ENCODE measurements at places on chromosomes 6 and 20.

- DNase-seq: no peak
Observed at GRCh38 chr6:107718341-107718740, 105.8 kb downstream of the SCML4 start.

DNA sequence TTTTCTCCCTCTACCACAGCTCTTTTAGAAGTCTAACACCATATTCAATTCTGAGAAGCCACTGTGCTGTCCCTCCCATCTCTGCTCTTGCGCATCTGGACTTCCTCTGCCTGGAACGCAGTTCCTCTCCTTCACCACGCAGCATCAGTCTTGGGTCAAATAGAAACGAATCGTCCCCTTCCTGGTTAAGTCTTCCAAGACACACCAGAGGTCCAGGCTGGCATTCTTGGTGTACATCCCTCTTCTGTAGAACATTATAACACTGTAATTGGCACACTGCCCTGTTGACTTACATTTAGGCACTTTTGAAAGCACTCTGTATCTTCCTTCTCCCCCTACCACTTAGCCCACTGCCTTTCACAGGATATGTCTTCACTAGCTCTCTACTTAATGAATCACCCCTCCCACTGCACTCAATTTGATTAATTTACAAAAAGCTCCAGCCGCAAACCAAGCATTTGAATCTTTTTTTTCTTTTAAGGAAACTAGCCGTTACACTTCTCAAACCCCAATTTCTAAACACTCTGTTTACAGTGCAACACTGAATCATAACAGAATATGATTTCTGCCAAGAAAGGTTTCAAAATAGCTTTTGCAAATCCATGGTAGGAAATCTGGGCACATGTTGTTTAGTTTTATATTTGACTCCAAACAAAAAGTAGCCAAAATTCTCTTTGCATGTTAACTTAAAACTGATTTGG lies 140.8 kb upstream of the CARMIL1 start:
- no peak for DNase-seq

DNA sequence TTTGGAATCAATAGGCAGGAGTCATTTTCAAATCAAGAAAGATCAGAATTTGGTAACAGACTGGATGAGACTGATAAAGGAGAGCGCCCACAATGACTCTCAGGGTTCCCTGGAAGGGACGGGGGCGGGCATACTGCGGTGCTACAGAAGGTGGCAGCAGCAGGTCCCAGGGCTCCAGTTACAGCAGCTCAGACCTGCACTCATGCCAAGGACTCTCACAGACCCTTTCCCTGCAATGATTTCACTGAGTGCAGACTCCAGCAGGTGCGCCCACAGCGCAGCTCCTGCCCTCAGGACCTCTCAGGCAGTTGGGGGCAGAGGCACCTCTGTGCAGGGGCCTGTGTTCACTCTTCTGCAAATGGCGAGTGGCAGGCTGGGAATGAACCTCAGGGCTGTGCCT lies 359.8 kb downstream of the ZFAND3 start:
- no peak for DNase-seq

DNA sequence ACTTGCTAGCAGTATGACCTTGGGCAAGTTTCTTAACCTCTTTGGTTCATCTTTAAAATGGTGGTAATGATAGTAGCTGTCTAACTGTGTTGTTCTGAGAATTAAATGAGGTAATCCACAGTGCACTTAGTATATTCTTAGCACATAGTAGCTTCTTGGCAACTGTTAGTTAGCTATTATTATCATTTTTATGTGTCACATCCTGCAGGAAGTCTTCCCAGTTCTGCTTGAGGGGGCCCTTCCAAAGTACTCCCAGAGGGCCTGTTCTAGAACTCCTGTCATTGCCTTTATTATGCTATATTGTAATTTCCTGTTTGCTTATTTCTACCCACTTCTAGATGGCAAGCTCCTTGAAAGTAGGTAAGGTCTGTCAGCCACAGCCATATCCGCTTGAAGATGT lies 30.6 kb downstream of the ANKS1A start:
- DNase-seq: no peak

DNA sequence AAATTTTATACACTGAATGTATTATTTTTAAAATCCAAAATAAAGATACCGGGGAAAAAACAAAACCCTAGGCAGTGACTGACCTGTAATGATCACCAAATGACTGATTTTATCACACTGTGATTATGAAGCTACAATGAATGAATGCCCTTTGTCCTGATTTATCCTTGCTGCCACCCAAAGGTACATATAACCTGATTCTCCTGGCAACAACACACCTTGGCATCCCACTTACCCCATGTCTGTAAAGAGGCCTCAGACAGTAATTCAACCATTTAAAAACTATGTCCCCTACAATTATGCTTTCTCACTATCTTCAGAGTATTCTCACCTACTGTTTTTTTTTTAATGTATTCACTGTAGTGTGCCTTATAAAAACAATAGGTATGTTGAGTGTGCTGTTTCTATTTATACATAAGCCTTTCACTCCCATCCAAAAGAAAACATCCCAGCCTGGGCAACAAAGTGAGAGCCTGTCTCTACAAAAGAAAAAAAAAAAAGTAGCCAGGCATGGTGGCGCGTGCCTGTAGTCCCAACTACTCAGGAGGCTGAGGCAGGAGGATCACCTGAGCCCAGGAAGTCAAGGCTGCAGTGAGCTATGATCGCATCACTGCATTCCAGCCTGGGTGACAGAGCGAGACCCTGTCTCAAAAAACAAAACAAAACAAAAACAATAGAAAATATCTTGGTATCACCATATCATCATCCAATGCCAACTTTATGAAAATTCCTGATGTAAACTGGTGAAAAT lies 21.7 kb downstream of the B4GALT5 start:
- no peak for DNase-seq

DNA sequence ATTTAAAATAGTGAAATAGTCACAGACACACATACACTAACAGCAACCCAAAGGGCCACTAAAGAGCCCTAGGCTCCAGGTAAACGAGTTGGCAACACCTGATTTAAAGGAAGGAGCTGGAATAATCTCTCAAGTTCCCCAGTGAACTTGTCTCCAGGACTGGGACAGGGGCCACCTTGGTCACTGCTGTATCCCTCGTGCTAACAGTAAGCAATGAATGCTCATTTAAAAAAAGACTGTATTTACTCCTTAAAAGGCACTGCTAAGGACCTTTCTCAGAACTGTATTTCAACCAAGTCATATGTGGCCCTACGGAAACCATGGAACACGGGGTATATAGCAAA lies 1.3 kb downstream of the DIDO1 start:
- DNase-seq: no peak

GRCh38 chr6:42251500-42251899 lies 33.8 kb upstream of the MRPS10 start:
- DNase-seq: no peak

DNA sequence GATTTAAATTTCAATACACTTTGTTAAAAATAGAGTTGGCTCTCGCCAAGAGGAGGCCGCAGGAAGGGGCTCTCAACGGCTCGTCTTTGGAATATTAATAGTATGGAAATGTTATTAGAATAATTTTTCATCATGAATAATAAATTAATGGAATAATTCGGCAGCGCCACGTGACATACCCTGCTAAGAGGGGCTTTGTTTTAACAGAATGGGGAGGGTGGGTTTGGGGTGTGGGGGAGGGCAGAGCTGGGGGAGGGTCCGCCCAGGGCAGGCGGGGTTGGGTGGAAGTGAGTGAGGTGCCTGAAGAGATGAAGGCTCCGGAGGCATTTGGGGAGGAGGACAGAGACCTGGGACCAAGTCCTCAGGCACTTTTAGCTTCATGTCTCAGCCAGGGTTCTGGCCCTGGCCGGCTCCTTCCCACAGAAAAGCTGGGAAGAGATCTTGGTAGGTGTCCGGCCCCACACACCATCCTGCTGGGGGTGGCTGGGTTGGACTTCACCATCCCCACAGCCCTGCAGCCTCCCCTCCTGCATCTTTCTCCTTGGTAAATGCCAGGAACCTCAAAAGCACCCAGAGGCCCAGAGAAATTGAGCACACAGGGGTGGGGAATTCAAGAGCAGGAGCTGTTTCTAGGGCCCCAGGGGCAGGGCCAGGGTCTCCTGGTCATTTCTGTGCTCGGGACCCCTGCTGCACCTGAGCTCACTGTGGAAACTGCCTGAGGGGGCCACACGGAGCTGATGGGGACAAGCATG lies 93.6 kb upstream of the BHLHE23 start:
- no peak for DNase-seq

GRCh38 chr6:155248008-155249001 lies 15.5 kb upstream of the CLDN20 start:
- DNase-seq: no peak

DNA sequence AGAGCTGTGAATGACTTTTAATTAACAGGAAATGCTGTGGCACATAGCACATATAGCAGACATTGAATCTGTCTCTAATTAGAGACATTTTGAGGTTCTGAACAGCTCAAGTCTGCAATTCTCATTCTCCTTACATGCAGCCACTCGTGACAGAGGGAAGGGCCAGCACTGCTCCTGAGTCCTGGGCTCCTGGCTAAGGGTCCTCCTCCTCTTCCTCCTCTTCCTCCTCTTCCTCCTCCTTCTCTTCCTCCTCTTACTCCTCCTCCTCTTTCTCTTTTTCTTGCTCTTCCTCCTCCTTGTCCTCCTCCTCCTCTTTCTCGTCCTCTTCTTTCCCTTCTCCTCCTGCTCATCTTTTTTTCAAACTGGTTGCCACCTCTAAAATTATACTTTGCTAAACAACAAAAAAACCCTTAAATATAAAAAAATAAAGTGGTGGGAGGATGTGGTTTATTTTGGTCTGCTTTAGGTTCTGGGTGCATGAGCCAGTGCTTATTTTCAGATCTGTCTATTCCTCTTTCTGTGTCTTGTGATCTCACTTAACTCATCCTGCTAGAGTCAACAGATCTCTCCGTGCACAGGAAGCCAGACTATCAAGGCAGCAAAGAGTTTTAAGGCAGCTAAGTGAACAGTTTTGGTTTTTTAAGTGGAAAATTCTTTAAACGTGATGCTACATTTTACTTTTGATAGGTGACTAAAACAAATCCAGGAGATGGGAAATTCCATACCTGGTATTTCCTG lies 159.3 kb downstream of the CD83 start:
- no peak for DNase-seq

GRCh38 chr6:168584249-168584648 lies 143.3 kb downstream of the SMOC2 start:
- no peak for DNase-seq

DNA sequence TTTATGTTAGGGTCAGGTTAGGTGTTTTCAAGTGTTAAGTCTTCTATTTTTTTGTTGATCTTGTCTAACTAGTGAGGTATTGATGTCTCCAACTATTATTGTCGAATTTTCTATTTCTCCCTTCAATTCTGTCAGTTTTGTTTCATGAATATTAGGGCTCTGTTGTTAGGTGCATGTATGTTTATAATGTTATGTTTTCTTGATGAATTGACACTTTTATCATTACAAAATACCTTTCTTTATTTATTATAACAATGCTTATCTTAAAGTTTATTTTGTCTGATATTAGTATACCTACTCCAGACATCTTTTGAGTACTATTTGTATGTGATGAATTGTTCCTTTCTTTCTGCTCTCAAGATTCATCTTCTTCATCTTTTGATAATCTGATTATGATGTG lies 12.9 kb upstream of the TRIM38 start:
- DNase-seq: no peak

- DNase-seq: no peak
Observed at GRCh38 chr6:18219591-18219990, 44.7 kb downstream of the DEK start.

DNA sequence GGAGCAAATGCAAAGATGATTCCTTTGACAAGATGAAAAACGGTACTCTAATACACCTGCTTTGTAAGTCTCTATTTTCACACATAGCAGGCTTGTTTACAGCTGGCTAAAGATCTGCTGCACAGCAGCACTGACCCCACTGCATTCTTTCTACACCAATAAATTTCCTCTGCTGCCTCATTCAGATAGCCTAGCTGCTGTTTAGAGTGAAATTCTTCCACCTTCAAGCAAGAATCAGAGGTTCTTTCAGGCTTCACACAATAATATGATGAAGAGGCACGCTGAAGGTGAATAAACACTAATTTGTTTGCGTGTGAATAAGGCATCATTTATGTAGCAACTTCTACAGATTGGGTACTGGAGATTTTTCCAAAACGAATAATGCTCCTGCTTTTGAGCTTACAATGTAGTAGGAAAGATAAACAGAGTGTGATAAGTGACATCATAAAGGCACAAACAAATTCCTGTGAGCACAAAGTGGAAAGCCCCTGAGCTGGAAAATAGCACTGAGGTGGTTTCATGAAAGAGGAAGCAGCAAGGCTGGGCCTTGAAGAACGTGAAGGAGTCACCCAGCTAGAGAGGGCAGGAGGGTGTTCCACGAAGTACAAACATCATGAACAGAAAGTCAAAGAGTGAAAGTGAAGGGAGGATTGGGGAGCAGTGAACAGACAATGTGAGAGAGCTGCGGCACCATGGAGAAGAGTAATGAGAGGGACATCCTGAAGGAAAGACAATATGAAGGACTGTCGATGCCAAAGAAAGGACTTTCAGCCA lies 543.4 kb downstream of the CD83 start:
- DNase-seq: peak; percentile 36

DNA sequence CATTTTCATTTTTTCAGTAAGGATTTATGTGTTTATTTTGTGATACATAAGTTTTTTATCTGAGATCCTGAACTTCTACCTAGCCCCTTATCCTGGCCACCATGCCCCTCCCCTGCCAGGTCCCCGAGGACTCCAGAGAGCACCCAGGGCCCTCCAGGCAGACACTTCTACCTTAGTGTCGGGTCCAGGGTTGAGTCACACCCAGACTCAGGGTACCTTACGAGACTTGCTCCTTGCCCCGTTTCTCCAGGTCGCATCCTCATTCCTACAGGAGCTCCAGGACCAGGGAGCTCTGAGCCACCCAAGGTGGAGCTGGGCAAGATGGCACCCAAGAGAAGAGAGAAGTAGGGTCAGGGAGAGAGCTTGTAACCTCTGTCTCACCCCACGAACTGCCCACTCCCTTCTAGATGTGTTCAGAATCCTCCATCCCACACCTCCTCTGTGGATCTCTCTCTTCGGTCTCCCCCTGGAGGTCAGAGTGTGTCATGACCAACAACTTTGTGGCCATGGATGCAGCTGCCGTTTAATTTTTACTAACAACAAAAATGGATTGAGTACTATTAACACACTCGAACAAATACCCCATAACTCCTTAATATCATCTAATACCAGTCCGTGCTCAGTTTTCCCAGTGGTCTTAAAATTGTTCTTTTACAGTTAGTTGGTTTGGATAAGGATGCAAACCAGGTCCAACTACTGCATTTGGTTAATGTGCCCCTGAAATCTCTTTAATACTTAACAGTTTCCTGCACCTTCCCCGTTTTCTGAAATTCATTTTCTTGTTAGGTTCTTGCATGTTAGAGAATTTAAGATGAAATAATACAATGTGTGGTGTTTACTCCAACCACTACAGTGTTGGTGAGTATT lies 130.6 kb upstream of the INSM1 start:
- no peak for DNase-seq
